ENCODE measurements at places on chromosomes 5 and 9. TPM values are rescaled to one million over a fixed set of nuclear protein-coding genes. Genes with fewer than 3 reads are reported as not detected.

DNA sequence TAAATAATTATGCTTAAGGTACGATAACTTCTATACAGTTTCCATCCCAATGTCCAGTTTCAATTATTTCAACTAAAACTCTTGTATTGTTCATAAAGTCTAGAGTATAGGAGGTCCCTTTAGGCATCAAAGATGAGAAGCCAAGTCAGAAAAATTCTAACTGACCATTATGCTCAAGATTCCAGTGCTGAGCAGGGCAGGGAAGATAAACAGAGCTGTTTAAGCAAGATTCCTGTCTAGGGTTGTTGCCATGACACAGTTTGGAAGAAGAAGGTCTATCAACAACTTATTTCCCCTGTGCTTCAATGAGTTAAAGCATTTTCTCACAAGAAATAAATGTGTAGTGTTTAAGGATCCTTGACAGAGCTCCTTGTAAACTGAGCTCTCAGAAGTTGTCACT, 48.9 kb upstream of the MTAP start:
- no peak for DNase-seq

DNA sequence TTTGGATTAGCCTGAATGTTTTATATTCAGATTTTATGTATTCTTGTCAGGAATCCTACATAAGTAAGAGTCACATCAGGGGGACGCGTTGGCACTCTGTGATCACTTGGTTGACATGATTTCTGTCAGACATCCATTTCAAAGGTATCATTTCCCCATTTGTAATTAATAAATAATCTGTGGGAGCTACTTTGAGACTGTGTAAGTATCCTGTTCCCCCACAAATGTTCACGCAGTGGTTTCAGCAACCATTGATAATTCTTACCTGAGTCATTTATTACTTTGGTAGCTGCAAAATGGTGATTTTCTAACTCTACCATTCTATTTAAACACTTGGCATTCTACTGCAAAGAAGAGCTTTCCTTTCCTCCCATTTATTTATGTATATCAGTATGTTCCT, 56.9 kb upstream of the TBC1D2 start:
- no peak for DNase-seq

DNA sequence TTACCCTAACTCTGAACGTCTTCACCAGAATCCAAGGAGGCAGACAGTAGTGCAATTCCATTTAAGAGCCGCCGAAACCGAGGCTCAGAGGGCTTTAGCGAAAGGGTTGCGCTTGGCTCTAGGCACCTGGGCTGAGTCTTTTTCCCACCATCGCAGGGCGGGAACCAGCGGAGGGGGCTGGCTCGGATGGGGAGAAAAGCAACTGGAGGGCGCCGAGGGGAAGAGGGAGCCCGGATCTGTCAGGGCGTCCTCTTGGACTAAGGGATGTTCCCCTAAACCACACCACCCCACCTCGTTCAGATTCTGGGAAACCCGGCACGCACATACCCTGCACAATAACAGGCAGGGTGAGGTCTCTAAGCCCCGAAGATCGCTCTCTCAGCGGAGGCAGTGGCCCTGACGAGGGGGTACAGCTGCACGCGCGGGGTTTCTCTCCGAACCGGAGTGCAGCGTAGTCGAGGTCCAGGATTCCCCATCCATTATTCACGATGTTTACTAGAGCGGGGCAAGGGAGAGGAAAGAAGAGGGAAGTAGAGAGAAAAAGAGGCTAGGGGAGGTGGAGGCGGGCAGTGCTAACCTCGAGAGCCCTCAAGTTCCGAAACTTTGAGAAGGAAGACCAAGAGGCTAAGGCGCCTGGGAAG, 1.3 kb upstream of the POU4F3 start:
- DNase-seq, result no peak

The QRFP gene
- not detected for total RNA-seq

DNA sequence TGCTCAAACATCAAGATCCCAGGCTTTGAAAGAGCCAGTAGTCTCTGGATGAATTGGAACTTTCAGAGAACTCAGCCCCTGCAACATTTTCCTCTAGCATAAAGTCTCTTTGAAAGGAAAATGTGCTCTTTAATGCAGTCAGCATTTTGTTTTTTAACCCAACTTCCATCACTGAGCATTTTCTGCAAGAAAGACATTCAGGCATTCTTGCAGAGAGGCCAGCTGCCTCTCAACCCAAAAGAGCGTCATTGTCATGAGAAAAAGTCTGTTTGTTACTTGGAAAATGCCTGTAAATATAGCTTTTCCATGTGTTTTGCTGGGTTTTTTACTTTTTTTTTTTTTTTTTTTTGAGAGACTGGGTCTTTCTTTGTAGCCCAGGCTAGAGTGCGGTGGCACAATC, 225.0 kb downstream of the ADAMTSL1 start:
- DNase-seq, result no peak

The AGXT2 gene
- total RNA-seq, result not detected

GRCh38 chr5:116144103-116144502, 59.3 kb downstream of the COMMD10 start:
- no peak for DNase-seq

The SLC12A2 gene
- 20.1 TPM for total RNA-seq

DNA sequence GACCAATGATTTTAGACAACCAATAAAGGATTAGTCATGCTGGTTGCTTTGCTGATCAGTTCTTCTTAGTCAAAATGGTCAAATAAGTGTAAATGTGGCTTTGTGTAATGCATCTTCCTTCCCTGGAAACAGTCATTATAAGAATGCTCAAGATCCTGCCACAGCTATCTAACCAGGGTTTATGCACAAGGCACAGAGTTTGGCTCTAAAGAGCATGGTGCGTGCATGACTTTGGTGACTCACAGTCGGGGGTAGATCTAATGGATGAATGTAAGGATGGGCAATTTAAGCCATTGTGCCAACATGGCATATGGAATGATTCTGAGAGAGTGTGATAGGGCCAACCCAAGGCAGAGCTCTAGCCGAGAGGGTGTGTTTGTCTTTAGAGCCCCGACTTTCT, 6.5 kb downstream of the LIX1 start:
- DNase-seq, result no peak

DNA sequence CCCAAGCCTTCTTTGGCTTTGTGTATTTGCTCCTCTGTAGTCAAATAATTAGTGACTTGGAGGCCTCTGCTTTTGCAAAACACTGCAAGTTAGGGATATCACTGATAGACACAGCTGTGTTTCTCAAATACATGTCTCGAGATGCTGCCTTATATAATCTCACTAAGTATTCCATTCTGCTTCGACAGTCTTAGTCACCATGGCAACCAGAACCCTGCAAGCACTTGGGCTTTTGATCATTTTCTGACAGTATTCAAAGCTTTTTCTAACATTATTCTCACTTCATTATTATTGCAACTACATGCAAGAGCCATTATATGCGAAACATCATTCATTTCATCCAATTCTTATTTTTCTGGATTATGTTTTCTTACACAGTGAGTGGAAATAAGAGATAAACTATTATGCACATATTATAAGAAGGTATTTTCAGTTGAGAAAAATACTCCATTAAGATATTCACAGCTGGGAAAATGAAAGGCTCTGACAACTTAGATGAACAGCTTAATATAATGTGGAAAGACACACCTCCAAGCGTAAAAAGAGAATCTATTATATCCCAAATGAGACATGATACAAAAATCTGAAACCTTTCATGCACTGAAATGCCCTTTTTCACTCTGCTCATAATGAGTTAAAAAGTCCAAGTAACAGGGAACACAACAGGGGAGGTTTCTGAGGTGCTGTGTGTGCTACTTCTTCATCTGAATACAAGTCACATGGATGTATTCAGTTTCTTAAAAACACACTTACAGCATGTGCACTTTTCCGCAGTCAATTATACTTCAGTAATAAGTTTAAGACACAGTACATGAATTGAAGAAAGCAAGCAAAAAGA, 93.9 kb downstream of the SCAI start:
- no peak for DNase-seq
